Endothelial cell (in vitro differentiated cells): ENCODE measurements at places on chromosomes 3 and 15.

- DNase-seq = no peak
These were observed 235.1 kb downstream of the UACA start for GRCh38 chr15:70528270-70528706.

GRCh38 chr3:15112011-15112410 is 13.1 kb upstream of the RBSN start:
- no peak for DNase-seq

DNA sequence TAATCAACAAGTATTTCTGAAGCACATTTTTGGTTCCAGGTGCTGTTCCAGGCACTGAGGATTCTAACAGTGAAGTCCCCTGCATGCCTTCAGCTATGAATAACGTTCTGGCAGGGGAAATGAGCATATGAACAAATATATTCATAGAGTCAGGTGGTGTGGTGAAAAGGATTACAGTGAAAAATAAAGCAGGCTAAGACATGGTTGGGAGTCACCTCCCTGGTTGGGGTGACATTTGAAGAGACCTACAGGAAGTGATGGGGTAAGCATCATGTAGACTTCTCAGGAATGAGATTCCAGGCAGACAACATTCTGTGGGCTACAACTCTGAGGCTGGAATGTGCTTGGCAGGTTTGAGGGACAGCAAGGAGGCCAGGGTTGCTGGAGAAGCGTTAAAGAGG is 15.0 kb downstream of the FRMD4B start:
- no peak for DNase-seq

- no peak for DNase-seq
These were observed 3.3 kb downstream of the ETV5 start for GRCh38 chr3:186105543-186105942.
